ENCODE measurements at places on chromosomes 1 and 21. TPM values are rescaled to one million over a fixed set of nuclear protein-coding genes. Genes with fewer than 3 reads are reported as not detected.
A peak's percentile ranks its signal among the peaks of the same experiment; 100 is the strongest.

- peak; percentile 91 for DNase-seq
These were observed 1.7 kb downstream of the WNT9A start for GRCh38 chr1:227945891-227946623.

Gene GJA5
- total RNA-seq: 10.8 TPM

DNA sequence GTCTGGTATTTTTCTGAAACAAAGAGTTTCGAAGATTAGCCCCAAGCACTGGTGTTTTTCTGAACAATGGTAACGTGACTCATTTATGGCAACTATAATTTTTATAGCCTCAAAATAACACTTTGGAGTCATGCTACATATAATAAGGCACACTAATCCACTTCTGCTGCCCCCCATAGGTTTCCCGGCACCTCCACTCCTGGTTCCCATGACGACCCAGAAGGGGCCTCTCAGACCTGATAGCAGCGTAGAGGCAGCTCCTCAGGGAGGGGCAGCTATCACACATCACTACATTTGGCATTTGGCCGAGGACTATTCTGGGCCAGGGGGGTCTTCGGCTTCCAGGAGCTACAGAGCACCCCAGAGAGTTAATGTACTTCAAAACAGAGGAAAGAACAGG, 23.3 kb downstream of the CAPN8 start:
- DNase-seq: no peak

Gene BMP8A
- 0.83 TPM for total RNA-seq

DNA sequence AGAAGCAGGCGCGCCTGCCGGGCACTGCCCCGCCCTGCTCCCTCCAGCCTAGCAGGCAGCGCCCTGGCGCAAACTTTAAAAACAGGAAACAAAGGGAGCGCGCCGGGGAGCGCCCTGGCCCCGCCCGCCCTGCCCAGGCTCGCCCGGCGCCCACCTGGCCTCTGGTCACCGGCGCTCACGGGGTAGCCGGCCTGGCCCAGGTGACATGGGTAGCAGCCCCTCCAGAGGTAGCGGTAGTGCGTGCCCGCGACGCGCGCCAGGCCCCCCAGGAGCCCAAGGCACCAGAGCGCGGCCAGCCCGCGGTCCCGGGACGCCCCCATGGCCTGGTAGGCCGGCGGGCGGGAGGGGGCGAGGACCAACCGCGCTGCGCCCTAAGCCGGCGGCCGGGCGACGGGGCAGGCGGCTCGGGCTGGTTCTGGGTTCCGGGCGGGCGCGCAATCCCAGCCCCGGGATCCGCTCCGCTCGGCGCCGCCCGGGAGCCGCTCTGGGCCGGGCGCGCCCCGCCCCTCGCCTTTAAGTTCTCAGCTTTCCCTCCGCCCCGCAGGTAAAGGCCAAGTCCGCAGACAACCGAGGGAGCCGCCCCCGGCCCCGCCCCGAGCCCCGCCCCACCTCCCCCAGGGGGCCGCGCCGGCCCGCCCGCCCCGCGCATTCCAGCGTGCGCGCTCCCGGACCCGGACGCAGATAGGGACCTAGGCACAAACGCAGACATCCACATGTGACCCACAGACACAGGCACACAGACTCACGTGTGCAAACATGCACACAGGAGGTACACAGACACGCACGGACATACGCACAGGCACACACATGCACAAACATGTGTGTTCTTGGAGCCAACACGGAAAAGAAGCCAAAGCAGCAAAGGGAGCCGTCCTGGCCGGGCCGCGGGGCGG, 76.7 kb downstream of the ARHGEF16 start:
- peak; percentile 85 for DNase-seq

- no peak for DNase-seq
These were observed 35.1 kb downstream of the MSTO1 start for GRCh38 chr1:155645034-155645598.

DNA sequence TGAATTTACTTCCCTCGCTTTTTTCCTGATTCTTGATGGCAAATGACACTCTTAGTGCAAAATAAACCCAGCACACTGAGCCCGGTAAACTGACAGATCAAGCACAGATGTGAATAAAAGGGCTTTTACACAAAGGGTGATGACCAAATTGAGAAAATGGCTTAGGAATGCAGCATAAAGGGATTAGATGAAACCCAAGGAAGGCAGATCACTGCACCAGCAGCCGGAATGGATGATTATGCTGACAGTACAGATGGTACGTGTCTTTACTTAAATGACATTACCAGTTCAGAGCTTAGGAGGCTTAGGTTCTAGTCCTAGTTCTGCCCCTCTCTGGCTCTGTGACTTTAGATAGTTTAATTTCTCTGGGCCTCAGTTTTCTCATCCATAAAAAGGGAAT, 12.0 kb downstream of the PKP1 start:
- DNase-seq: no peak

Data from sigmoid colon (tissue), 7 donors.